ENCODE measurements at places on chromosomes 2 and 18.
A peak's percentile ranks its signal among the peaks of the same experiment; 100 is the strongest.

GRCh38 chr2:873651-874580, 76.7 kb upstream of the SNTG2 start:
- no peak for DNase-seq

DNA sequence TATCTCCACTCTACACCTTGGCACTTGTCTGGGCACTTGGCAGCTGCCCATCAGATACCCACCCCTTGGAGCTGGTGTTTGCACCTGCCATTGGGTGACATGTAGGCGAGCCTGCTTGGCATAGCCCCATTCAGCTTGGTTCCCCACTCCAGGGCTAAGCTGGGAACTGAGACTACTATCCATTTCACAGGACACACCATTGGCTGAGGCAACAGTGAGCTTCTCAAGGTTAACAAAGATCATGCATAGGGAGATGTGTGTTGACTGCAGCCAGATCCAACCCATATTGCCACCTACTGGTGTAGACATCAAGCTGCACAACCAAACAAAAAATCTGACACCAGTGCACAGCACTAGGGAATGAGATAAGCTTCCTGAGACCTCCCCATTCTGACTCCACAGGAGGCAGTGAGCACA, 1389.8 kb upstream of the TMEFF2 start:
- DNase-seq: no peak

- no peak for DNase-seq
Measured at GRCh38 chr2:174383796-174384195, 11.7 kb upstream of the SCRN3 start.

- DNase-seq: no peak
Measured at GRCh38 chr2:101361121-101361520, 26.2 kb downstream of the CREG2 start.

DNA sequence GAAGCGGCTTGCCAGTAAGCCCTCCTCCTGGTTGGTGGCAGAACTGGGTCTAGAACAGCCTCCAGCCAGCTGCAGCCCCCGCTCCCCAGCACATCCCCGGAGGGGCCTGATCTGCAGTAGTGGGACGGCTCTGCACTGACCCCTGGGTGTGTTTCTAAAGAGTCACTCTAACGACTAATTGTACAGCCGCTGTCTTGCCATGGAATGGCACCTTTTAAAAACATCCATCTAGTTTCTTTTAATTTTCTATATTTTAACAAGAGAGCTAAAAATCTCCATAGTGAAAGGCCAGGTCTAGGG, 82.0 kb downstream of the MTCL1 start:
- DNase-seq: no peak

- no peak for DNase-seq
Measured at GRCh38 chr2:98828369-98828744, 97.4 kb upstream of the MGAT4A start.

- DNase-seq: no peak
Measured at GRCh38 chr18:56200381-56200911, 437.9 kb downstream of the TXNL1 start.

DNA sequence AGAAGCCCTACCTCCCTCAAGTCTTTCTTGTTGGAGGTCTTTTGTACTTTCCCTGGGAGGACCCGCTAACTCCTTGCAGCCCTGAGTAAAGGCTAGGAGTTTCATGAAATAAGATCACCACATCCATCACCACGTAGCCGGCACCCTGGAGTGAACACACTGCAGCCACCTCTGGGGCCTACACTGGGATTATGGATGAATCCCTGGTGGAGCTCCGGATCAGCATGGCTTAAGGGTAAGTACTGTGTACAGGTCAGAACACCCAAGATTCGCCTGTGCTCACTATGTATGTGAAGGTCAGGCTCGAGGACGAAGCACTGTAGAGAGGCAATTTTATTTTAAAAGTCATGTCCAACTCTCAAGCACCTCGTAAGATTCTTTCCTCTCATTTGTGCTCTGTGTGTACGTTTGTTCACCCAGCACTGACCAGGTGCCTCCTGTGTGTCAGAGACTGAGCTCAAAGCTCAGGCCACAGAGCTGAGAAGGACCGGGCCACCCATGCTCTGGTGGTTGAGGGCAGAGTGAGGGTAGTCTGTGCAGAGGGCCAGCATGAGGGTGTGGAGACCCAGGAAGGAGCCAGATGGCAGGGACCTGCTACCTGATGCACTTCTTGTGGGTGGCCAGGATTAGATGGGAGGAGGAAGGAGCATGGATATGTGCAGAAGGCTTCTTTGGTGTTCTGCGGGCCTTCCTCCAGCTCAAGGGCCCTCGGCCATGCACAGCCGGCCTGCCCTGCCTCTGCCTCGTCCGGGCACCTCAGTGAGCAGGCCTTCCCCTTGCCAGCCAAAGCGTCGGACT, 66.7 kb upstream of the TFCP2L1 start:
- no peak for DNase-seq

GRCh38 chr2:12774395-12774727, 57.6 kb downstream of the TRIB2 start:
- DNase-seq: no peak

DNA sequence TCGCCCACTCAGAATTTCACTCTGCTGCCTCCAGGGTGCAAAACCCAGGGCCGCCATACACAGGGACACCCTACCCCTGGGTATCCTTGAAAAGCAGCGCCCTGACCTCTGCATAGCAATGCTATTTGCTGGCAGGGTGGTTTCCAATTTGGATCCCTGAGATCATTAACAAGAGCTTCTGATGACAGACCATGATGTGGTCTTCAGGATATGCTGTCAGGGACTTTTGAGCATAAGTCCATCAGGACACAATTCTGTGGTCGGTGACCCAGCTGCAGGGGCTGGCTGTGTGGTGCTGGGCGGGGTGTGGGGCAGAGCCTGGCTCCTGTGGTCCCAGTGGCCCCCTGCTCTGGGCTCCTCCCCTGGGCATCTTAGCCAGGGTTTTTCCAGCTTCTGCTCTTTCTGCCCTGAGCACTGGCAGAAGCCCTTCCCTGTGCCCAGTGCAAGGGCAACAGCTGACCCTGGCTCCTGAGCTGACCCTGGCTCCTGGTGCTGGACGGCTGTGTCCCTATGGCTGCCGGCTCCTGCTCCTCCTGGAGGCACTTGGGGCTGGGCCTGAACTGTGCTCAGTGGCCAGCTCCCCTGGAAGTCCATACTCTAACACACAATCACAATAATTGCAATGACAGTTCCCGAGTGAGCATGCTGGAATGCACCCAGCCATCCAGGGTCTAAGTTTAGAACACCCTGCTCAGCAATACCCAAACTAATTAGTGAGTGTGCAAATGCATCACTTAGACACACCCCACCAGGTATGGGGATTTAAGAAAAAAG, 271.5 kb downstream of the HDAC4 start:
- DNase-seq: no peak

DNA sequence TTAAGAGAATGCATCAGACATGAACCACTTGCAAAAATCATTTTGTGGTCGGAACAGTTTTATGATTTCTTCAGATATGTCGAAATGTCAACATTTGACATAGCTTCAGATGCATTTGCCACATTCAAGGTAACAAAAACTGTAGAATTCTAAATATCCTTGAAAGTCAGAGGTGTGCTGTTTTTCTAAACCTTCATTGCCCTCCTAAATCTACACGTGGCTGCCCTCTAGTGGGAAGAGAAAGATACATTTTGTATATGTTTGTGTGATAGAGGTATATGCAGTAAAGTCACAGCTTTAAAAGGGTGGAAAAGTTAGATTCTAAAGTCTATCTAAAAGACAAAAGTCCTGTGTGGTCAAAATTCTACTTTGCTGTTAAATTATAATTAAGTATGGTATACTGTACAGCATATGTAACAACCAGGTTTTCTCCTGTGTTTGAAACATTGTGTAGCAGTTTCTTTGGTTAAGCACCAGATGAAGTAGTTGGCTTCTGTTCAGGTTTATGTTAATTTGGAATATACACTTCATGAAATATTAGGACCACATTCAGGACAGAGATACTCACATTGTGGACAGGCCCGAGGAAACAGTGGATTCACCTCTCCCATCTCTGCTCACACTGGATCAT, 65.9 kb upstream of the ITM2C start:
- peak; percentile 56 for DNase-seq

DNA sequence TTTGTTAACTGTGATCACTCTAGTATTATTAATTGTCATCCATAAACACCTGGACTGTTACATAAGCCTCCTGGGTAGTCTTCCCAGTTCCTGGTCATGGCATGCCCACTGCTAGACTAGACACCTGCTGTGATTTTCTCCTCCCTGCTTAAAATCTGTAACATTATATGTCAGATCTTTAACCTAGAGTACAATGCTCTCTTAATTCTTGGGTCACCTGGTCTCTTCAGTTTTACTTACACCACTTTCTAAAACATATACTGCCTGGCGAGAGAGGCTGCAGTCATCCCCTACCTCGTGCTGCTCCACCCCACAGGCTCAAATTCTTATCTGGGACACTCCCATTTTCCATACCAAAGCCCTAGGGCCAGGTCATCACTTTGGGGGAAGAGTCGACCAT, 161.3 kb downstream of the CDH2 start:
- DNase-seq: no peak

DNA sequence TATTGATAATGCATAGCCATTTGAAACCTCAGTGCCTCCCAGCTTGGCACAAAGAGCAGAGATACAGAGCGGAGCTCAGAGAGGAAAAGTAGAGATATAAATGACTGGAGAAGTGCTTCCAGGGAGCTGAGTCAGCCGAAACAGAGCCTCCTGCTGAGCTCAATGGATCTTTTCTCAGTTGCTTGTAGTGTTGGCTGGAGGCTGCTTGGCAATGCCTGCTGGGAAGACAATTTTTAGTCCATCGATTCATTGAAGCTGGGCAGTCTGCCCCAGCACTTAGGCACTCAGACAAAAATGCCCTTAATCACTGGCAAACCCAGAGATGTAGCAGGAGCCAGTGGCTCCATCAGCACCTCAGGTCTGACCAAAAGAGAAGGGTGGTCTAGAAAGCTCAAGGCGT, 81.3 kb upstream of the SETBP1 start:
- DNase-seq: no peak

Data from activated CD4-positive, alpha-beta T cell treated with anti-CD3 and anti-CD28 coated beads for 24 hours (primary cell).